ENCODE measurements at places on chromosomes 1 and 21. TPM values are rescaled to one million over a fixed set of nuclear protein-coding genes. Genes with fewer than 3 reads are reported as not detected.

- DNase-seq: no peak
- H3K27me3 ChIP-seq: no peaks in the 10 kb centered on the region
- H3K4me1 ChIP-seq: peaks cover 7% of the 10 kb centered on the region
Observed at GRCh38 chr1:244901400-244902015, 37.2 kb upstream of the HNRNPU start.

GRIK1 gene
- total RNA-seq: 0.49 TPM

GRCh38 chr1:3012456-3013291 lies 8.6 kb upstream of the ACTRT2 start:
- no peak overlapping the region for H3K4me3 ChIP-seq
- H3K36me3 ChIP-seq: no peaks in the 10 kb centered on the region
- DNase-seq: peak; percentile 16
- H3K4me1 ChIP-seq: peaks cover 10% of the 10 kb centered on the region

DNA sequence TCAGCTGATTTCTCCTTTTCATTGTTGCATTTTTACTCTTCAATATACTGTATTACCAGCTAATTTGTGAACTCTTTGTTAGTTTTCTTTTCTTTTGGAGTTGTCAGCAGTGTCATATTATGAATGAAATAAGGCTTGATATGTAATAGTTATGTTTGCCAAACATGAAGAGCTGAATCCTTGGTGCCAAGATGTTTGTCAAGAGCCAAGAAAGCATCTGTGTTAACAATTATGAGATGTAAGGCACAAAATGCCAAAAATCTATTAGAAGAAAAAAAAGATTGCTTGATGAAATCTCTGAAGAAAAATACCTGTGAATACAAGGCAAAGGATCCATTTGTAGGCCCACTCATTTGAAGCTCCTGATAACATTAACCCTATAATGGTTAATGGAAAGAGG lies 48.4 kb upstream of the RNPC3 start:
- peak; percentile 54 for DNase-seq
- no peaks in the 10 kb centered on the region for H3K36me3 ChIP-seq
- no peak overlapping the region for H3K27ac ChIP-seq

CHODL gene
- 92.5 TPM for total RNA-seq

MAN1A2 gene
- 33.6 TPM for total RNA-seq

DNA sequence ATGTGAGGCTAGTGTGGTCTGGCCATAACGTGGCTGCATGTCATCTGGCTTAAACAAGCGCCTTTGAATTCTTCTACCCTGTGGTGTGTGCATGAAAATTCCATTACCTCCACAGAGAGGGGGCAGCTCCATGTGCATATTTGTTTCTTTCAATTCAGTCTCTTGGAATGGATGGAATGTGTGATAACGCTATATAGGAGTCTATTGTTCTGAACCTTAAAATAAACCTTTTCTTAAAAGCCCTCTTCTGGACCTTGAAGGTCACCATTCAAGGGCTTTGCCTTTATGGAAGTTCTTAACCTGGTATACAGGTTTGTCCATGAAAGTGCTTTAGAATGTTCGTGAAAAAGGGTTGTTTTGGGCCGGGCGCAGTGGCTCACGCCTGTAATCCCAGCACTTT lies 118.2 kb upstream of the ADGRL2 start:
- peak overlapping the region; percentile 66 for H3K27ac ChIP-seq
- H3K27me3 ChIP-seq: no peaks in the 10 kb centered on the region
- no peak for DNase-seq

- no peak overlapping the region for H3K27ac ChIP-seq
- no peak overlapping the region for H3K4me3 ChIP-seq
- peaks cover 19% of the 10 kb centered on the region for H3K36me3 ChIP-seq
- DNase-seq: peak; percentile 52
Observed at GRCh38 chr1:64659478-64660138, 85.3 kb upstream of the RAVER2 start.

DNA sequence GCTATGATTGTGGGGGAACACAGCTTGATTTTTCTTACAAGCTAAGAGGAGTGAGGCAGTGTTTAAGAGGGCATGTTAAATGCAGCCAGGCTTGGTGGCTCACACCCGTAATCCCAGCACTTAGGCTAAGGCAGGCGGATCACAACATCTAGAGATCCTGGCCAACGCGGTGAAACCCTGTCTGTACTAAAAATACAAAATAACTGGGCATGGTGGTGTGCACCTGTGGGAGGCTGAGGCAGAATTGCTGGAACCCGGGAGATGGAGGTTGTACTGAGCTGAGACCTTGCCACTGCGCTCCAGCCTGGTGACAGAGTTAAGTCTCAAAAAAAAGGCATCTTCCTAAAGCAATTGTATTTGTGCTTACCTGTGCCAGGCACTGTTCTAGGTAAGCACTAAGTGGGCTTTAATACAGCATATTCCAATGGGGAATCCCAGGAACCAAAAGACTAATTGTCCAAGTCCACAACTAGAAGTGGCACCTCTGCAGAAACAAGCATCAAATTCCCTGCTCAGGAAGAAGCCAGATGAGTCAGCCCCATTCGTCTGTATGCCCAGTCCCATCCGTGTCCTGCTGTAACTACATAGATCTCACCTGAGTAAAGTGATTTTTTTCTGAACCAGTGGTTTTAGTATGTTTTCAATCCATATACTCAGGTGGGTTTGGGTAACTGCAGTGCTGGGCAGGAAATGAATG lies 4.6 kb downstream of the RCC1 start:
- peaks cover 50% of the 10 kb centered on the region for H3K36me3 ChIP-seq
- peaks cover 24% of the 10 kb centered on the region for H3K4me1 ChIP-seq
- no peak overlapping the region for H3K27ac ChIP-seq
- no peak for DNase-seq

GRCh38 chr1:173601588-173601987 lies 1.3 kb downstream of the SLC9C2 start:
- H3K36me3 ChIP-seq: no peaks in the 10 kb centered on the region
- H3K27ac ChIP-seq: no peak overlapping the region

DNA sequence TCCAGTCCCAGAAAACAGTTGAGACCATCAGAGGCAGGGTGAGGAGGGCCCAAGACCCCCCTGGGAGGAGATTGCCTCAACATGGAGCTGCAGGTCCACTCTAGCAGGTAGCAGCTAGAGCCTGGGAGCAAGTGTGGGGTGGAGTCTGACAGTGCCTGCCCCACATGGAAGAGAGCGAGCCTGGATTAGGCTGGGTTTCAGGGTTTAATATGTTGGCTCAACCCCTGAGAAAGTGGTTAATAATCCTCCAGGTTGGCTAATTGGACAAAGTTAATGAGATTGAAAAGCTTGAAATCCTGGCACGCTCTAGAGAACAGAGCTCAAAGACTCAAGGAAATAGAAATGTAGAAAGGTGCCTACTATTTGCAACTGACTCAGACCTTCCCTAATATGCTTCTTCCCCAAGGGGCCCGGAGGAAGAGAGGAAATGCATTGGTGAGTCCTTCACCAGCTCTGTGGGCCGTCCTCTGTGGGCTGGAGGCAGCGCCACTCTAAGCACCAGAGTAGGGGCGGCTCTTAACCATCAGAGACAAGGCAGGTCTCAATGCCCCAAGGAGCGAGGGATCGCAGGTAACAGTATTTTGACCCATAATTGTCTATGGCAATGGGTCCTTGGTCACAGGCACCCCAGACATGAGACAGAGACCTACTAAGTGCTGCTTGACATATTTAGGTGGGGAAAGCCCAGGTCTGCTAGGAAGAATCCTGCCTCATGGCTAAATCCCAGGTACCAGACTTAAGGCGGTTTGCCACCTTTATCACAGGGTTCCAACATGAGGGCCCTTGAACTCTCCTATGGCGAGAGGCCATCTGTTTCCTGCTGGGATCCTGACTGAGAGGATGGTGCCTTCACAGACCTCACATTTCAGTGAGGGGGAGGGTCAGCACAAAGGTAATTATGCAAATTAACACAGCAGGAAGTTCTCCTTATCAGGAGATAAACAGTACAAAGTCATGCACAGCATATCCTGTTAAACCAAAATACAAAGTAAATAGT lies 33.8 kb downstream of the RSPH1 start:
- H3K4me3 ChIP-seq: no peak overlapping the region
- H3K27me3 ChIP-seq: no peaks in the 10 kb centered on the region
- H3K27ac ChIP-seq: no peak overlapping the region
- H3K36me3 ChIP-seq: no peaks in the 10 kb centered on the region
- H3K4me1 ChIP-seq: peaks cover 25% of the 10 kb centered on the region
- no peak for DNase-seq

DNA sequence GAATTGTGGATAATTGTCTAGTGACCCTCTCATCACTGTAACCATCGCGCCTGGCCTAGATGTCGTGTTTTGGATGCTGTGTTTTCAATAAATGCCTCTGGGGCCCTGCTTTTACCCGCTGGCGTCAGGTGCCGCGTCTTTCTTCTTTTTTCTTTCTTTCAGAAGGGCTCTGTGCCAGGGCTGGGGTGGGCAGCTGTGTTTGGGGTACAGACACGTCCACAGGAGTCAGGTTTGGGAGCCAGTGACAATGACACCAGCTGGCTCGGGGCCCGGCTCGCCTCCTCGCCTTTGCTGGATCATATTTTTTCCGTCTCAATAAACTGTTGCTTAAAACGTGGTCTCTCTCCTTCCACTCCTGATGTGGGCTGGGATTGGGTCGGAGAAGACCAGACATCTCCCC lies 16.1 kb downstream of the TMEM201 start:
- H3K36me3 ChIP-seq: peaks cover 87% of the 10 kb centered on the region
- H3K4me3 ChIP-seq: no peak overlapping the region
- H3K27me3 ChIP-seq: no peaks in the 10 kb centered on the region

NR1I3 gene
- not detected for total RNA-seq

PRELP gene
- 1.5 TPM for total RNA-seq

TRAF3IP3 gene
- total RNA-seq: 1.4 TPM

- H3K4me3 ChIP-seq: no peak overlapping the region
- no peaks in the 10 kb centered on the region for H3K27me3 ChIP-seq
- H3K27ac ChIP-seq: no peak overlapping the region
Observed at GRCh38 chr1:236508593-236509027, 15.2 kb upstream of the LGALS8 start.

- no peak overlapping the region for H3K27ac ChIP-seq
- H3K27me3 ChIP-seq: no peaks in the 10 kb centered on the region
- H3K4me1 ChIP-seq: no peaks in the 10 kb centered on the region
- H3K36me3 ChIP-seq: no peaks in the 10 kb centered on the region
Observed at GRCh38 chr1:79090985-79091384, 84.5 kb upstream of the ADGRL4 start.

- H3K27me3 ChIP-seq: no peaks in the 10 kb centered on the region
- H3K4me3 ChIP-seq: no peak overlapping the region
- H3K27ac ChIP-seq: no peak overlapping the region
- H3K36me3 ChIP-seq: no peaks in the 10 kb centered on the region
- no peaks in the 10 kb centered on the region for H3K4me1 ChIP-seq
- DNase-seq: no peak
Observed at GRCh38 chr1:229753764-229754551, 127.9 kb downstream of the URB2 start.

DNA sequence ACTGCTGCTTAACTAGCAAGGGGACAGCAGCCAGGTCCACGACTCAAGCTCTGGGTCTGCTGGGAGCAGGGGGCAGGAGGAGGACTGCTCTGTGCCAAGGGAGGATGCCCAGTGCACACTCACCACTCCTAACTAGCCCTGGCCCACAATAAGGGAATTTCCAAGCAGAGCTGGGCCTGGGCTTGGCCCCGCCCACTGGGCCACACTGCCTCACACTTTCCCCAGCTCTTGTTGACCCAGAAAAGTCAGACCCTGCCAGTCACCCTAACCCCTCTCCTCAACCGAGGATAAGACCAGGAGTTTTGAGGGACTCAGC lies 18.7 kb downstream of the SLC9A1 start:
- H3K27me3 ChIP-seq: no peaks in the 10 kb centered on the region
- peaks cover 4% of the 10 kb centered on the region for H3K36me3 ChIP-seq
- peaks cover 45% of the 10 kb centered on the region for H3K4me1 ChIP-seq
- H3K27ac ChIP-seq: peak overlapping the region; percentile 71

GRCh38 chr1:223670458-223671159 lies 5.1 kb upstream of the CAPN8 start:
- DNase-seq: no peak
- H3K36me3 ChIP-seq: no peaks in the 10 kb centered on the region
- H3K27me3 ChIP-seq: peaks cover 7% of the 10 kb centered on the region
- H3K4me3 ChIP-seq: no peak overlapping the region

DNA sequence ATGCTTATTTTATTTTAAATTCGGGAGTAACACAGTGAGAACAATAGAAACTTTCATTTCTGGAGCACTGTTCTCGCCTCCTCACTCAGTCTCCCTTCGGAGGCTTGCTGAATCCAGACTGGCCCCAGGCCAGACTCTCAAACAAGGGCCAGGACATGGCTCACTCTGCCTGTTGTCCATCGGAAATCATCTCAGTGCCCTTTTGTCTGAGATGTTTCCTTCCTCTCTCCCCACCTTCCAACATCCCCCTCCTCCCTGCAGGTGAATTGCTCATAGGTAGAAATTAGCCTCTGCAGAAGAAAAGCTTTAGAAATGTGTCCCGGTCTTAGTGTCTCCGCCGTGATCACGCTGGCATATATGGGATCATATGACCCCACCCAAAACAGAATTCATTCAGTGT lies 55.2 kb downstream of the ERG start:
- no peaks in the 10 kb centered on the region for H3K36me3 ChIP-seq
- peaks cover 15% of the 10 kb centered on the region for H3K4me1 ChIP-seq
- no peak overlapping the region for H3K4me3 ChIP-seq
- DNase-seq: no peak
- H3K27me3 ChIP-seq: no peaks in the 10 kb centered on the region

DNA sequence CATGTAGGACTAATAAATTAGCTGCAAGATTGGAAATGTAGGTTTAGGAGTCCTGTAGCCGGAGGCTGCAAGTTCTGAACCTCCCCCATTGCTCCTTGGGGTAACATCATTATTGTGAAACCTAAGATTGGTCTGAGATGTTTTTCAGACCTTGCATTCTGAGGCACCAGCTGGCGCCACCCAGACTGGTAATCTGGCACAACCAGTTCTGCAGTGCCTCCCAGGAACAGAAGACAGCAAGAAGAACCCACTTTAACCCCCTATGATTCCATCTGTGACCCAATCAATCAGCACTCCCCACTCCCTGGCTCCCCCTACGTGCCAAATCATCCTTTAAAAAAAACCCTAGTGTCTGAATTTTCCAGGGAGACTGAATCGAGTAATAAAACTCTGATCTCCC lies 11.6 kb upstream of the DNAJC6 start:
- H3K27ac ChIP-seq: no peak overlapping the region
- H3K36me3 ChIP-seq: no peaks in the 10 kb centered on the region
- no peak overlapping the region for H3K4me3 ChIP-seq

DNA sequence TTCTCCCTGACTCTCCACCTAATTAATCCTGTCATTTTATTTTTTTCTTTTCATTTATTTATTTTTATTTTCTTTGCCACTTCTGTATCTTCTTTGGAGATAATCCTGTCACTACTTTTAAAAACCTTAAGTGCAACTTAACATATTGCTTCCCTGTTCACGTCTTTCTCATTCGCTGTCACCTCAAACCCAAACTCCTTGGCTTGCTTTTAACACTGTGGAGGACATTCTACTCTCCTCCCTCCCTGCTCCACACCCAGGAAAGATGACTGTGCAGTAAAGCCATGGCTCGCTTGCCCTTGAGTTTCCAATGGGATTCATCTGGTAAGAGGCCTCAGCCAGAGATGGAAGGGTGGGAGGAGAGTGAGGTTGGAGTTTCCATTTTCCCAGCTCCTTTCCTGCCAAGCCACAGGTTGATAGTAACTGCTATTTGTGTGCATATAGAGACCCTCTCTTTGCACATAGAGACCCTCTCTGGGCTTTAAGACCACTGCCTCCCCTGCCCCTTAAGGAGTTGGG lies 6.4 kb upstream of the BRWD1 start:
- H3K27me3 ChIP-seq: peaks cover 2% of the 10 kb centered on the region
- H3K4me3 ChIP-seq: no peak overlapping the region
- peaks cover 13% of the 10 kb centered on the region for H3K4me1 ChIP-seq
- peak; percentile 15 for DNase-seq
